NCI-H1092 treated with DMSO at 0.1 percent for 48 hours (cell line): ENCODE measurements at places on chromosomes 2 and 18.

GRCh38 chr2:105849431-105850179 is 104.9 kb downstream of the NCK2 start:
- peak; percentile 26 for DNase-seq

GRCh38 chr2:157592948-157593347 is 35.7 kb downstream of the ACVR1C start:
- DNase-seq: no peak

- no peak for DNase-seq
Observed at GRCh38 chr18:36843784-36844183, 14.9 kb downstream of the KIAA1328 start.

GRCh38 chr2:72681016-72681995 is 144.5 kb downstream of the EXOC6B start:
- DNase-seq: no peak

GRCh38 chr2:195531754-195532153 is 125.3 kb upstream of the SLC39A10 start:
- DNase-seq: no peak

GRCh38 chr2:127101756-127102477 is 5.0 kb downstream of the BIN1 start:
- no peak for DNase-seq

- DNase-seq: no peak
Observed at GRCh38 chr2:237629188-237629534, 1.8 kb downstream of the LRRFIP1 start.

DNA sequence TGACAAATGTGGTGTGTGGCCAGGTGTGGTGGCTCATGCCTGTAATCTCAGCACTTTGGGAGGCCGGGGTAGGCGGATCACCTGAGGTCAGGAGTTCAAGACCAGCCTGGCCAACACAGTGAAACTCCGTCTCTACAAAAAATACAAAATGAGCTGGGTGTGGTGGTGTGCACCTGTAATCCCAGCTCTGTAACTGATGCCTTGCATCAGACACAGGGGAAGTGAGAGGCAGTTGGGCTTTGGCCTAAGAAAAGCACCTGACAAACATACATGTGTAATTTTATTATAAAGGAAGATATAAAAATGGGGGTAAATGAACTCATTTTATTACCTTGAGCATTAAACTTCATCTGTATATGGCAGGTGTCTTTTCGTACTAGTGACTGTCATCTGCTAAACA is 66.7 kb upstream of the FAM136A start:
- DNase-seq: no peak

DNA sequence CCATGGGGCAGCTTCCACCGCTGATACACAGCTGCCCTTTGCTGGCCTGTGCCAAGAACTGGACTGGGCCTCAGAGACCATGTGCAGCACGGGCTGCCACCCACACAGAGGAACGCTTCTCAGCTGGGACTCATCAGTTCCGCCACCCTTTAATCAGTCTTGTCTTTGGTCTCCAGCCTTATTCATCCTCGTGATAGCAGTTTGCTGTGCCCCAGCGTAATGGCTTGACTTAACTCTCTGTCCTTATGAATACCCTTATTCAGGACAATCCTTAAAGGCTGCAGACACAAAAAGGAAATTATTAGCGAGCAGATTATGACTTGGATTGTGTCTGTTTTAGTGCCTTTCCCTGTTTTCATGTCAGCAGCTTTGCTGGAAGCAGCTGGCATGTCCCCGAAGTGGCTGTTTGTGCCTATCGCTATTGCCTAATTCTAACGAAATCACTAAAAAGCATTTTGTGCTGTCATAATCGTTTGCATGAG is 108.9 kb upstream of the DAPL1 start:
- no peak for DNase-seq

GRCh38 chr2:80361904-80362303 is 57.4 kb upstream of the LRRTM1 start:
- DNase-seq: no peak

DNA sequence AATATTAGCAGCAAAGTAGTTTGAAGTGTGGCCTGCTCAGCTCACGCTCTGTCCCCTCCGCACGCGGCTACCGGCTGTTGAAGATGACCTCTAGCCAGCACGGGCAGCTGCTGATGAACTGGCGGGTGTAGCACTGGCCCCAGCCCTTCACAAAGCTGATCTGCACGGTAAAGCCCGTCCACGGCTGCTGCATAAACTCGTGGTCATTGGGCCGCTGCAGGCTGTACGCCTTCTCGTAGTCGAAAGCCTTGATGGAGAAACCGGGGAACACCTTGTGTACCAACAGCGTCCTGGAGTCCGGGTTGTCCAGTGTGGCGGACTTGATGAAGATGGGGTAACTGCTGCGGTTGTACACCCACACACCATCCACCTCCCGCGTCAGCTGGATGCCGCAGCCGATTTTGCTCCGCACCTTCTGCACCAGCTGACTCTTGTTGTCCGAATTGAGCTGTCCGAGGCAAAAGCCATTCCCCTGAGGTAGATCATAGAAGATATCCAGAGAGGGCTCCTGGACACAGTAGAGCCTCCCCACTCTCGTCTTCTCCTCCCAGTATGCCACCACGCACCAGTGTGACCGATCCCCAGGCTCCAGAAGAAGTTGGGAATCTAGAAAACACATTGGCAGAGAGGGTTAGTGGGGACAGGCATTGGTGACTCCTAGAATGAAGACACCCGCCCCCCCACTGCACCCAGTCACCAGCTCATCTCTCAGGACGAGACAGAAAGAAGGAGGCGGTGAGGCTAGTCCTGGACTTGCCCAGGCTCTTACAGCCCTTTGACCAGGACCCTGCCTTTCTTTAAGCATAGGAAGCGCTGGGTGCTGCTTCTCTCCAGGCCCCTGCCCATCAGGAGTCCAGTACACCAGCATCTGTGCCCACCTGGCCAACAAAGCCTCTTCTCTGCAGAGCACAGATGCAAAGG is 29.2 kb downstream of the SMAD7 start:
- no peak for DNase-seq

DNA sequence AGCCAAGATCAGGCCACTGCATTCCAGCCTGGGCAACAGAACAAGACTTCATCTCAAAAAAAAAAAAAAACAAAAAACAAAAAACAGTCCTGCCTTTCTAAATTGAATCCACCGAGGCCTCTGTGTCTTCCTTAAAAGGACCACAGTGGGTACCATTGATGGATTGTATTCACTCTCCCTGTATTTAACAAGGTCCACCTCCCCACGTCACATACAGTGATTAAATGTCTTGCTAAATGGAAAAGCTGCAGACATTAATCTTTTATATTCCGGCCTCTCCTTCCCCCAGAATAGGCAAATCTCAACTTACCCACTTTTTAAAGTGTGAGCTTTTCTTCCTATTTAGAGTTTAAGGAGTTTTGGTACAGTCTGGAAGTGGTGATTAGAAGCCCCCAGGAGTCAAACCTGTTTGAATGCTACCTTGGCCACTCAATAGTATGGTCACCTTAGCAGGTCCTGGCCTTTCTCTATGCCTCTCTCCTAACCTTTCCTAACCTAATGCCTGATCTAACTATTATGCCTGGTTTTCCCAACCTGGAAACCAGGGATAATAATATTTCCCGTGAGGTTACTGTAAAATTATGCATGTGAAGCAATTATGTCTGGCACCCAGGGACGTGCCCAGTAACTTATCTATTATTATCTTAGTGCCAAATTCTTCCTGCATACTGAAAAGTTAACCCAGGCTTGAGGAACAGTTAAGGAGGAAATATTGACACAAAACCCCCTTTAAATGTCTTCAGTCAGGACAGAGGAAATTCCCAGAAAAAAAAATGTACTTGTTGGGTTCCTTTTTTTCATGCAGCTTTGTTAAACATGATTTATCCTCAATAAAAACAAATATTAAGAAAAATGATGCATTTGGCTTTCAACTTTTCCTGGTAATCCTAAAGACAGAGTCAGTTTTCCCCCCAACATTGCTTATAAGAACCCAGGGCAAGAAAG is 3.1 kb downstream of the NFE2L2 start:
- DNase-seq: no peak

DNA sequence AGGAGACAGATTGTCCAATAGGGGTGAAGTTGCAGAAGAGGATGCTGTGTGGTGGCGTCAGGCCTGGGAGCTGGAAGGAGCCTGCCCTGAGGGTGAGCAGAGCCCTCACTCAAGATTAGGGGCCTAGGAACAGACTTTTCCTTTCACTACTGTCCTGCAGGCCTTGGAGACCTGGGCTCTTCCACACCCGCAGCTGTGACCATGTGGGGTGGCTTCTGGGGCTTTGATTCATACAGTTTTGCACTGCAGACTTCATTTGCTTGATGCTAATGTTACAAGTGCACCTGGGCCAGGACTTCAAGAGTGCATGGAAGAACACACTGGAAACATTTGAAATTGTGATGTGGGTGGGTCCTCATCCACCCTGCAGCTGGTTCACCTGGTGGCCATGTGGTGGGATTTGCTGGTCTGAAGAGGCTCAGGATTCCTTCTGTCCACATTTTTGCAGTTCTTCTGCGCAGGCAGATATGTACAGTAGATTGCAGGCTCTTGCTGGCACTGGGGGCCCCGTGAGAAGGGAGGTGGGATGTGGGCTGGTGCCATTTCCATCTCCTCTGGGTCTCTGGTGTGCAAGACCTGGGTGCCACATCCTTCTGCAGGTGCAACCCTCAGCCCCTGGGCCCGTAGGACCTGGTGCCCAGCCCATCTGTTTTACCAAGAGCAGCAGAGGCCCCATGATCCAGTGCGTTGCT is 9.9 kb downstream of the GLI2 start:
- no peak for DNase-seq

- no peak for DNase-seq
Observed at GRCh38 chr2:33069894-33070651, 123.3 kb downstream of the LTBP1 start.

DNA sequence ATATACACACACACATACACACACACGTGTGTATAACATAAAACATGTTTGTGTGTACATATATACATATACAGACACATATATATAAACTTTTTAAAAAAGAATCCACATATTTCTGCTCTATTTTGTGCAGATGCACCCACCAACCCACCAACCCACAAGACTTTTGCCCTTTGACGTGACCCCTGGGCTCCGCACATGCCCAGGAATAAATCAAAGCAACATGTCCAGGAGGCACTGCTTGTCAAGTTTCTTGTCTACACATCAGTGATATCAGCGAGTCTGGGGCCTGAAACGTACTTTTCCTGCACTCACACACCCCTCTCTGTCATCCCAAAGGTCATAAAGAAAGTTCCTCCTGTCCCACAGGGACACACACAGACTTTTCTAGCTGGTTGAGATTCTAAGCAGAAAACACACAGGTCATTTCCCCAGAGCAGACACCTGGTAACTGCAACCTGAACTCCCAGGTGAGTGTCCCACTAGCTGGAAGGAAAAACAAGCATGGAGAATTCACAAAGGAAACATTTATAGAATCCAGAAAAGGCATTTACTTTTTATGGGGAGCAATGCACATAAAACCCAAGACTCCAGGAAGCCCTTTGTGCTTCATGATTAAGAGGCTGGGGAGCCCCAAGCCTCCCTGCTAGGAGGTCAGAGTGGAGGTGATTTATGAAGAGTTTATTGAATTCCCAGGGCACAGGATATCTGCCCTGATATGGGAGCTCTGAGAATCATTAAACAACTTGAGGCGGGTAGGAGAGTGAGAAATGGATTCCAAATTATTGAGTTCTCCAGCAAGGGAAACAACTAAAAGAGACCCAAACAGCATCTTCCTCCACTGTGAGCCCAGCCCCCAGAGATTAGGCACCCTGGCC is 211.6 kb downstream of the MGAT5 start:
- no peak for DNase-seq

GRCh38 chr18:76794326-76794725 is 28.0 kb upstream of the ZNF236 start:
- no peak for DNase-seq

- DNase-seq: no peak
Observed at GRCh38 chr2:241279828-241280227, 35.6 kb downstream of the HDLBP start.
